ENCODE measurements at places on chromosomes 4 and X. TPM values are rescaled to one million over a fixed set of nuclear protein-coding genes. Genes with fewer than 3 reads are reported as not detected.

Gene GABRB1
- total RNA-seq: not detected

Gene FGF16
- total RNA-seq: not detected

GRCh38 chrX:38109042-38109898 lies 102.9 kb downstream of the SYTL5 start:
- DNase-seq: no peak

DNA sequence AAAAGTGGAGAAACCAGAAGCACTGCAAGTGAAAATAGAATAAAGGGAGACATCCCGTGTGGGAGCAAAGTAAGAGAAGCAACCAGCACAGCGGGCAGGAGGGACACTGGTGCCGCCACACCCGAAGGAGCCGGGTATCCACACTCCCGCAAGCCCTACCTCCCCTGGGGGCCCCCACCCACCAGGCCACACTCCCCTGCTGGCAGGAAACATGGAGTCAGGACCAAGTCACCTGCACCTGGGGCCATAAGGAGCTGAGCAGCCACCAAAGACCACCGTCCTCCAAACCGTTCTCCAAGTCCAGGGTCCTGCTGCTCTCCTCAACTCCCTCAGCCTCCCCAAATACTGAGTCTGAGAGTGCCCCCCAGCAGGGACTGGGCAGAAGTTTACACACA lies 30.5 kb downstream of the FGFRL1 start:
- DNase-seq: no peak

- DNase-seq: no peak
Observed at GRCh38 chr4:107094332-107094731, 58.2 kb upstream of the DKK2 start.

DNA sequence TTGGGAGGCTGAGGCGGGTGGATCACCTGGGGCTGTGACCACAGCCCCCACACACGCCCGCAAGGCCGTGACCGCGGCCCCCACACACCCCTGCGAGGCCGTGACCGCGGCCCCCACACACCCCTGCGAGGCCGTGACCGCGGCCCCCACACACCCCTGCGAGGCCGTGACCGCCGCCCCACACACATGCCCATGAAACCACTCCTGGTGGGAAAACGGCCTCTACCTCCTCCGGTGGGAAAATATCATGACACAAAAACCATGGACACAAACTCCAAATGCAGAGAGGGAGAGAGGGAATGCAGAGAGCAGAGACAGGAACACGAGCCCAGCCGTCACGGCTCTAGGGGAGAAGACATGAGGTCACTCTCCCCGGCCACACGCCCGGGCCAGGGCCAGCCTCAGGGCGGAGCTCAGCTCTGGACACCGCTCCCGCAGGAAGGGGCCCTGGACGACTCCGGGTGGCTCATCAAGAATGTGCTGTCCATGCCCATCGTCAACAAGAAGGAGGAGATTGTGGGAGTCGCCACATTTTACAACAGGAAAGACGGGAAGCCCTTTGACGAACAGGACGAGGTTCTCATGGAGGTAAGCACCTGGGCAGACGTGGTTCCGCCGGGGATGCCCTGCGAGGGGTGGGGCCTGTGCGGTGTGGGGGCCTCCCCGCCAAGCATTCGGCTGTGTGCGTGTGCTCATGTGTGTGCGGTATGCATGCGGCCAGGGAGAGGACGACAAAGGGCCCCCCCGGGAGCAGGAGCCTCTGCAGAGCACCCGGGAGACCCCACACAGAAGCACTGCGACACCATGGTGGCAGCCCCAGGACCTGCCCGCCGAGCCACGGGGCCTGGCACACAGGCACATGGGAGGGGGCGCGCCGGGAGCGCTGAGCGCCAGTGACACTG lies 17.4 kb downstream of the ATP5ME start:
- no peak for DNase-seq

DNA sequence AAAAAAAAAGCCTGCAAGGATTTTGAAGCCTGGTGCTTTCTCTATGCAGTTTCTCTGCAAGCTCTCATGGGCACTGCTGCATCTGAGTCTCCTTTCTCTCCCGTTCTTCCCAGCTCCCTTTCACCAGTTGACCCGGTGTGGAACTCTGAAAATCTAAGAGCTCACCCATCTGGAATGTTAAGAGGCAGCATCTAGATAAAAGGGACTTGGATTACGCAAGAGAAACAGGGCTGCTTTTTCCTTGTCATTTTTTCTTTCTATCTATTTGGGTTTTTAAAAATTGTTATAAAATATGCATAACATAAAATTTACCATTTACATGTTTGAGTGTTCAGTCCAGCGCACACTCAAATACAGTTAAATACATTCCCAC lies 95.2 kb upstream of the RPS6KA3 start:
- no peak for DNase-seq

GRCh38 chr4:99209671-99210070 lies 9.4 kb downstream of the ADH6 start:
- DNase-seq: no peak

GRCh38 chr4:107261241-107261874 lies 225.2 kb upstream of the DKK2 start:
- DNase-seq: no peak

Measured in CD4-positive, CD25-positive, alpha-beta regulatory T cell (primary cell).